ENCODE measurements at places on chromosomes 12 and 14. TPM values are rescaled to one million over a fixed set of nuclear protein-coding genes. Genes with fewer than 3 reads are reported as not detected.

DNA sequence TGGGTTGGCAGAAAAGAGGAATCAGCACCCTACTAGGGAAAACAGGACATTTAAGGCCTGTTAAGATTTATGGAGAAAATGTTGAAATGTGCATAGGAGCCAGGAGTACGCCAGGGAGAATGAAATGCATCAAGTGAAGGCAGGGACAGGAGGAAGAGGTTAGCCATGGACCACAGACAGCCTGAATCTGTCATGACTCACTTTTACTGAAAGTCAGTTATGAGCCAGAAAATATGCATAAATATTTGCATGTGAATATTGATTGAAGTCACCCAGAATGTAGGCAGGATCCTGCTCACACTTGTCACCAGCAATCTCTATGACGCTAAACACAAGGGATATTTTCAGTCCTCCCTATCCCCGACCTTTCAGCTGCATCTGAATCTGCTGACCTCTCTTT is 25.1 kb upstream of the CDK17 start:
- peak; percentile 73 for DNase-seq

GRCh38 chr12:109329686-109330085 is 18.0 kb upstream of the MYO1H start:
- DNase-seq = no peak

DNA sequence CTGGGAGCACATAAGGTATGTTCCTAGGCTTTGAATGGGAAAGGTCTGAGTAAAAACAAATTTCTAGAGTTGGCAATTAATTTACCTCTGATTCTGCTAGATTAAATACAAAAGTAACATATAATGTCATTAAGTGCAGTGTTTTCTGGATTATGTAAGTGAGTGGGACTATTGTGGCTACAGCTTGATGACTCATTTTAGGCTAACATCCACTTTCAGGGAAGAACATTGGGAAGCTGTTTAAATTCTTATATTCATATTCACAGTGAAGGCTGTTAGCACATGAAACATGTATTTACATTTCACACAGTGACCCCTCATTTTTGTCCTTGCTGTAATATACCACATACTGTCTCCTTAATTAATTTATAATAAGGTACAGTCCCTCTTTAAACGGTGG is 13.2 kb upstream of the BMAL2 start:
- no peak for DNase-seq

The TAS2R7 gene
- not detected for total RNA-seq

DNA sequence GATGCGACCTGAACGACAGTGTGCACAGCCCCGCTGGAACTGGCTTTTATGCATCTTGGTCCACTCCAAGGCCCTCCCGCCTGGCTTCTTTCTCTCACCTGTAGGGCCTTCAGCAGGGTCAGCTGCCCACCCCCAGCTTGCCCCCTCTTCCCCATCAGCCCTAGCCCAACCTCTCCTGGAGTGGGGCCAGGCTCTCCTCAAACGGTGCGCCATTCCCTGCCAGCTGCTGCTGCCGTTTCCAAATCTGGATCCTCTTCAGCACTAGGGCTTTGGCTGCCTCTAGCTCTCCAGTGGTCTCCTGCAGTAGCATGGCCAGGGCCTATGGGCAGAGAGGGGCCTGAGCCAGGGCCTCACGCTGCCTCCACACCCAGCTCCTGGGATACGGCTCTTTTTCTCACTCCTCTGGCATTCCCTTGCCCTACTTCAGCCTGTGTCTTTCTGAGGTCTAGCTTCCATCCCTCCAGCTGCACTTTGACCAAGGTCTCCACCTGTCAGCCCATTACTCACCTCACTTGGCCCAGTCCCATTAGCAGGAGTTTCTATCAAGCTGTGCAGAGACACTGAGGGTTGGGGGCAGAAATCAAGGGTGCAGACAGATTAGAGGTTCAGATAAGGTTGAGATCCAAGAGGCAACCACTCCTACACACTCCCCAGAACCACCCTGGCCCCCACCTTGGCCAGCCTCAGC is 5.0 kb downstream of the STAT6 start:
- no peak for DNase-seq

DNA sequence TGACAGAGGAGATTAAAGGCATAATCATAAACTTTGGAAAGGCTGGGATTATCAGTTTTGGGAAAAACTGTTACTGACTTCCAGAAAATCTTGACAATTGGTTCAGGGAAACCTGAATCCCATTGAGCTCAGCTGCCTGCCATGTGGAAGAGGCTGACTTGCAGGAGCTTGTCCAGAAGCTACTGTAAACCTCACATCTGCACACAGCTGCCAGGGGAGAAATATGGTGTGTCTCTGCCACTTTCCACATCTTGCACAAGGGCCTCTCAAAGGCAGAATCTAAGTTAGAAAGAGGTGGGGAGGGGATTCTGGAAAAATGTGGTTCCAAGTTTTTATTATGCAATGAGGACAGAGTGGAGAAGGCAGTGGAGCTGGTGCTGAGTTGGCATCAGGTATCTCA is 8.7 kb upstream of the BHLHE41 start:
- DNase-seq = no peak

GRCh38 chr12:49287876-49288275 is 7.1 kb upstream of the PRPH start:
- DNase-seq = no peak

DNA sequence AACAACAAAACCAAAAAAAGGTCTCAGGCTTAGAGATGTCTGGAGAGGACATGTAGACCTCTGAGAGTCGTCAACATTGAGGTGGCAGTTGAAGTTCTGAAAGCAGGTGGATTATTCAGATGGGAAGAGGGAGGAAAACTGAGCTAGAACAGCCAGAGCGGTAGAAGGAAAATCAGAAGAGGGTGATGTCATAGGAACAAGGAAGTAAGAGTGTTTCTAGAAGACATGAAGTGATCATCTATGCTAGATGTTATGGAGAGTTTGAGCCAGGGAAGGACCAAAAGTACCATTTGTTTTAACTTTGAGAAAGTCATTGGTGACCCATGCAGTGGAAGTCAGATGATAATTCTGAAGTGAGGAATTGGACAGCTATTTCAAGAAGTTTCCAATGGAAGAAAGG is 316.2 kb upstream of the RGS6 start:
- DNase-seq = no peak

GRCh38 chr12:50725011-50725942 is 38.6 kb upstream of the ATF1 start:
- DNase-seq = no peak

- DNase-seq = no peak
Observed at GRCh38 chr14:79473651-79474050, 737.7 kb downstream of the DIO2 start.

The COCH gene
- total RNA-seq = 43.5 TPM

The YEATS4 gene
- total RNA-seq = 77.3 TPM

GRCh38 chr14:89292579-89293313 is 124.3 kb downstream of the FOXN3 start:
- no peak for DNase-seq

The BCL11B gene
- total RNA-seq = 2.9 TPM

DNA sequence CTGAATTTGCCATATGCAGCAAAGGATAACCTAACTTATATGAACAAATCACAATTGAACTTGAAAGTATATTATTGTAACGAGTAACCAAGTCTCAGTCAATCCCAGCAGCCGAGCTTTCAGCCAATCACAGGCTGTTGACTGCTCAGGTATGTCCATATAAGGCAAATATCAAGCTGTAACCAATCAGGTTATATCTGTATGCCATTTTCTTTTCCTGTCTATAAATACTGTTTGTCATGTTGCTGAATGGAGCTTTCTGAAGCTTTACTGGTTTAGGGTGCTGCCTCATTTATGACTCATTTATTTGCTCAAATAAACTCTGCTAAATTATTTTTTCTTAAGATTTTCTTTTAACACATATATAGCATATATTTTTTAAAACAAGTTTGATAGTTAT is 1059.5 kb downstream of the GALC start:
- DNase-seq = no peak

DNA sequence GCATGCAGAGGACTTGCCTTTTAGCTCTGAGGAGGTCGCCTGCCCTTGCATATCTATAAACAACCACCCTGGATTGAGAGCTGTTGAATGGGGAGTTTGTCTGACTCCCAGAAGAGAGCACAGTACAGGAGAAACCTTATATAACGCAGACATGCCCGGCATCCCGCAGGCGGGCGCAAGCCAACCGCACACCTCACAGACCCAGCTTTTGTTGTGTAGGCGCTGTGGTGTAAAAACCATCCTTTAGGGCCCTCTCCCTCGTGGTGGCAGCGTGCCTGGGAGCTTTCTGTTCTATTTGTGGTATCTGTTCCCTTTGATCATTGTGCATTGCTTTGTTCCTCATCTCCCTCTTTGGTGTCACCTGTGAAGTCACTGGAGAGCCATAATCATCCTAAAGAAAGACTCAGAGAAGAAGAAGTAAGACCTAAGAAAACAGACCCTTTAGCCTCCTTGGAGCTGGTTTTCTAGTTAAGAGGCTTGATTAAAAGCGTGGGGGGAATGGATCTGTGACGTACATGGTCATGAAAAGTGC is 77.7 kb downstream of the ETV6 start:
- no peak for DNase-seq

The RSRC2 gene
- total RNA-seq = 58.7 TPM

DNA sequence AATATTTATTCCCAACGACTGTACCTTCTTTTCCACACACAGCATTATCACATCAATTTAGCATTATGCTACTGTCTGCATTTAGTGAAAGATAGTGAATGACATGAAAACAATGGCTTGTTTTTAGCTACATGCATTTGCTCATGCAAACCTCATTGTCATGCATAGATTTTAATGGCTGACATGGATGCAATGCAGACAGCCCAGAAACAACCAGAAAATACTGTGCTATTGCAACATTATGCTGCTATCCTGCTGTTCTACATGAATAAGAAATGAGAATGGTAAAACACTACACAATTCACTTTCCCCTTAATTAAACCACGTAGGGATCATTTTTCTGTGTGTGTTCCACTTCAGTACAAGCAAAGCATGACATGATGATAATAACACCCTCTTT is 90.8 kb downstream of the LIN7A start:
- no peak for DNase-seq
